ENCODE measurements at places on chromosomes 1 and 21.

GRCh38 chr1:236168716-236169429 lies 26.5 kb downstream of the GPR137B start:
- DNase-seq, result no peak

- no peak for DNase-seq
Measured at GRCh38 chr1:222240536-222241181, 307.2 kb downstream of the HHIPL2 start.

- no peak for DNase-seq
Measured at GRCh38 chr1:90911353-90911752, 110.5 kb downstream of the ZNF644 start.

GRCh38 chr1:119293797-119294196 lies 74.8 kb upstream of the HAO2 start:
- no peak for DNase-seq

DNA sequence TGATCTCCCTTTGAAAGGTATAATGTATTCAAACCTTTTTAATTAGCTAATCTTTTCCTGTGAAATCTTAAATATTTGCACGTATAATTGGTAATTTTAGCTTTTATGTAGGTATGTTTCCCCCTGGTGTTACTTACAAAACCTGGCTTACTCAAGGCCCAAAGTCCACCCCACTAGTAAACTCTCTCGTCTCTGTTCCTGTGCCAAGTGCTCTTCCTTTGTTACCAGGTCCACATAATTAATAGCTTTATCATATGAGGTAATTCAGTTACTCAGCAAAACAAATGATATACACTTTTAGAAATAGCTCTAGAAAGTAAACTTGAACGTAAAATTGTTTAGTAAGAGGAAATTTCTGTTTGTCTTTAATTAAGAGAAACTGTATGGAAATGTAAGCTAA lies 36.7 kb downstream of the NFIA start:
- no peak for DNase-seq

- no peak for DNase-seq
Measured at GRCh38 chr1:224170748-224171478, 12.1 kb upstream of the DEGS1 start.

DNA sequence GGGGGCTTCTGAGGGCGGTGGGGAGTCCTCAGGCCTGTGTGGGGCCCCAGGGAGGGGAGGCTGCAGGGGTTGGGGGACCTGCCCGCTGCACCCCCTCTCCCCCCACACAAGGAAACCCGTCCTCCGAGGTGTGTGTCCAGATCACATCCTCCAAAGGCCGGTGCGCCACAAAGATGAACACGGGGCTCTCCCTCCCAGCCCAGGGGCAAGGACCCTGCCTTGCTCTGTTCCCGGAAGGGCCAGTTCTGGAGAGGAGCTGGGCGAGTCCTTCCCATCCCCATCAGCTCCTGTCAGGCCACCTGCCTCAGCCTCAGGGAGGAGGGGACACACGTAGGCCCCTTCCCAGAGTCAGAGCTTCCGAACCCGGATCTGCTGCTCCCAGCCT lies 2.5 kb upstream of the TTLL10 start:
- DNase-seq, result no peak

DNA sequence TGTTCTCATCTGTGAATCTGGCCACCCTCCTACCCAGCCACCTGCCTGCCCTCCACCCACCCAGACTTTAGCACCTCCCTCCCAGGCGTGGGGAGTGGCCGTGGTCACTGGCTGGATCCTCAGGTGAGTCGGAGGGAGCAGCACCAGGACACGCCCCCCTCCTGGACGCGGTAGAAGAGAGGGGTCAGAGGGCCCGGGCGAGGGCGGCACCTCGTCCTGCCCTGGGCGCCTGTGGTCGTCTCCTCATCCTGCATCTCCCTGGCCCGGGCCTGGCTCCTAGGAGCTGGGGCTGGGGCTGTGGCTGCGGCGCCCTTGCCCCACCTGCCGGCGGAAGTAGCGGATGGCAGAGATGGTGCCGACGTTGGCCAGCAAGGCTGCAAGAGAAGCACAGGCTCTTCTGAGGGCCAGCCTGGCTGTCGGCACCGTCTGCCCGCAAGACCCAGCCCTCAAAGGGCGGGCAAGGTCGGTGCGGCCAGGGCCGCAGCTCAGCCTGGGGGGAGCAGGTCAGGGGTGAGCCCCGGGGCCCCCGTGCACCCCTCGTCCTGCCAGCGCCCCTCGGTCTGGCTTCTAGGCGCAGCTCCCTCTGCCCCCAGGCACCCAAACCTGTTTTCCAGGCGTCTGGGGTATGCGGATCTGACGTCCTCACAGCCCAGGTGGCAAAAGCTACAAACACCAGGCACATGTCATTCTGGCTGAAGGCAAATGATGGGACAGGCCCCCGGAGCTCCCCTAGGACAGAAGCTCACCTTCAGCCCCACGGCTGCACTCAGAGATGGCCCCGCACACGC lies 5.8 kb downstream of the PERM1 start:
- DNase-seq, result peak; percentile 77

GRCh38 chr1:42318601-42319000 lies 16.4 kb downstream of the FOXJ3 start:
- DNase-seq, result no peak

DNA sequence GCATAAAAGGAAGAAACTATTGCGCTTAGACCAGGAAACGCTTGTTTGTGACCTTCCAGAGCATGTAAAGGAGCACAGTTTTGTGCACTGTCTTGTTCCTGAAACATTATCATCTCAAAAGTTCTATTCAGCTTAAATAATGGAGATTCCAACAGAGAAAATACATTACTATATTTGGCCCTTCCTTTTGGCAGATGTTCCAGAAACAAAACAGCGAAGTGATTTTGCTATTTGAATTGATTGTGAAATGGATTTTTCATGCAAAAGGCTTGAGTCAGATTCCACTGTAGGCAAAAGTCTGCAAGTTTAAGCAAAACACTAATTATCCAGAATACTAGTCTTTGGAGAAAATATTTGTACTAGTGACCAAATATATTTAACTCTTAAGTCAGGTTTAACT lies 80.3 kb upstream of the PTBP2 start:
- DNase-seq, result no peak

- DNase-seq, result no peak
Measured at GRCh38 chr1:35702508-35702907, 16.2 kb downstream of the C1orf216 start.

DNA sequence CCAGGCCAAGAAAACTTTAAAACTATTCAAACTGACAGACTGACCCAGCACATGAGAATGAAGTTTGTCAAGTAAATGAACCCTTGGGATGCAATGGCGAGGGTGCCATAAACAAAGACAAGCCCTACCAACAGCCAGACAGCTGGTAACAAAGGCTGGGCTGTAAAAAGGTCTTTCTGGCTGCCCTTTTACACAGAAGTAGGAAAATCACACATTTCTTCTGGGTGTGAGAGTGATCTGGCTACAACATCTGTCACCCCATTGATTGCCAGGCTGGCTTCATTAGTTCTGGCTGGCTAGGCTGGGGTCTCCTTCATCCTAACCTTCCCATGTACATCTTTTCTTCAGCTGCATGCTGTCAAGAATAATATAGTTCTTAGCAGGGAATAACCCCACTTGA lies 83.6 kb upstream of the FOXD3 start:
- DNase-seq, result no peak

DNA sequence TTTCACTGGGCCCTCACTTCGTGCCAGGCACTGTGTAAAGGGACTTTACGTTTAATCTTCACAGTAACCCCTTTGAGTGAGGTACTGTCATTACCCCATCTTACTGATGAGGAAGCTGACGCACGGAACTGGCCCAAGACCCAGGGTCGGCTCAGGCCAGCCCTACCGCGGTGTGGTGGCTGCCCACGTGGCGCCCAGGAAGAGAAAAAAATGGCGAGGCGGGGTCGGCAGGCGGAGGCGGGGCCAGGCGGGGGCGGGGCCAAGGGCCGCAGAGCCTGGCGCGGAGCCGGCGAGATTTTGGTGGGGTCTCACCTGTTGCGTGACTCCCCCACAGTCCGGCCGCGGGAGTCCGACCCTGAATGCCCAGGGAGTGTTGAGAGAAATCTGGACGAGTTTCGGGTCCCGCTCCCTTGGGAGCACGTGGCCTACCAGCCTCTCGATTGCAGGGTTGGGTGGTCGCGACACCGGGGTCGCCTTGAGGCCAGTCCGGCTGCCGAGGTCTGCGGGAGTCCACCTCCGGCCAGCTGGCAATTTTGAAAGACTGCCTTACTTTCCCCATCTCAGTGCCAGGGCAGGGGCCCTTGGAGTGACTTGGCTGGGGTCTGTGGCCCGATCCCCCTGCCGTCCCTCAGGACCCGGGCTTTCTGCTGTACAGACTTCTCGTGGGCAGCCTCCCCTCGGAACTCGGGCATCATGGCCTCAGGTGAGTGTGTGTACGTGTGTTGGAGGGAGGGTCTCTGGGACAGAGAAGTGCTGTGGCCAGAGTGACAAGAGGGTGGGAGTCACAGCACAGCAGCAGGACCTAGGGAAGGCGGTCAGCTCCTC lies at the start of the genes AMPD2 and GNAT2:
AMPD2 (plus strand) TSS at position 262 of the 825 bp plus-strand sequence. CDS start 1,339 bp downstream, outside the sequence.
GNAT2 (minus strand) TSS at position 41 of the 825 bp plus-strand sequence. CDS start 6,746 bp downstream, outside the sequence.
- peak; percentile 50 for DNase-seq

GRCh38 chr1:220484135-220484534 lies 43.8 kb upstream of the MARK1 start:
- DNase-seq, result no peak

- no peak for DNase-seq
Measured at GRCh38 chr1:57411262-57411661, 12.6 kb downstream of the DAB1 start.

DNA sequence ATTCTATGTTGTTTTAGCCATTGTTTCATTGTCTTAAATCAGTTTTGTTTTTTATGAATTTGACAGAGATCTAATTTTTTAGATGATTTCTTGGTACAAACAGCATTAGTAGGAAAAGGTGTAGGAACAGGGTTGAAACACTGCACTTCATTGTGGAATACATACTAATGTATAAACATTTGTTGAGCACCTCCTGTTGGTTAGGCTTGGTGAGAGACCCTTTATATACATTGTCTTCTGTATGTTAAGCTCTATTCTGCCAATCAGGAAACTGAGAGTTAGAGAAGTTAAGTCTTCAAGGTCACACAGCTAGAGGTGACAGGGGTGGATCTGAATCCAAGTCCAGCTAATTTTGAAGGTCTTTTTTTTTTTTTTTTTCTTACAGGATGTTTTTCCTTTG lies 192.7 kb downstream of the VPS13D start:
- DNase-seq, result no peak

GRCh38 chr1:63848733-63849132 lies 74.9 kb downstream of the ROR1 start:
- DNase-seq, result no peak

DNA sequence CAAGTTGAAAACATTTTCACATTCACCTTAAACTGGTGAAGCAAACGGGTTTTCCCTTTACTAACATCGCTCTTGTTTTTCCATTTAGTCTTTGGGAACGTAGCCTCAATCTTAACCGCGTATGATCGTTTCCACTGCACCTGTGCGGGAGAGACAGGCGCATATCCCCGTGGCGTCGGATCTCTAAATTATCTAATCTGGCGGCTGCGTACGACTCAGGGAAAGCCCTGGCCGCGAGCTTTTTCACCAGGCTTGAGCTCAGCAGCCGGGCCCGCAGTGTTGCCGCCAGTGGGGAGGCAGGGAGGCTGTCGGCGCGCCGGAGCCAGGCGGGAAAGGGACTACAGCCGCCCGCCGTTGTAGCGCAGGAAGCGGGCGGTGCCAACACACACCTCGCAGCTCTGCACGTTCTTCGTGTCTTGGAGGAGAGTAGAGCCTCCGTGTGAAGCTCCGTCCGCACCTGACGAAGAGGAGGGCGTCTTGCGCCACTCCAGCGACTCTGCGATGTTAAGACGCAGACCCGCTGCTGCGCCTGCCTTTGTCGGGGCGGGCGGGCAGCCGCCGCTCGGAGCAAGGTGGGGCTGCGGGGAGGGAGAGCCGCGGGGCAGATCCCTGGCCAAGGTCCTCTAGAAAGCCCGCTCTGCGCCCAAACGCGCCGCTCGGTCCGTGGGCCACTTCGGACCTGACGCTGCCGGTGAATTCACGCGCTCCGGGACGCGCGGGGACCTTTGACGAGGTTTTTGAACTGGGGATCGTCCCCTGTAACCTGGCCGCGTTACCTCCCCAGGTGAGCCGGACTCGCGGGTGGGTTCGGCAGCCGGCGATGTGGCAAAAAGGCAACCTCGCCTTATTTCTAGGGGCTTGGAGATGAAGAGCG lies 18.5 kb upstream of the TBX15 start:
- no peak for DNase-seq

- no peak for DNase-seq
Measured at GRCh38 chr1:3617806-3618345, 6.6 kb upstream of the MEGF6 start.

DNA sequence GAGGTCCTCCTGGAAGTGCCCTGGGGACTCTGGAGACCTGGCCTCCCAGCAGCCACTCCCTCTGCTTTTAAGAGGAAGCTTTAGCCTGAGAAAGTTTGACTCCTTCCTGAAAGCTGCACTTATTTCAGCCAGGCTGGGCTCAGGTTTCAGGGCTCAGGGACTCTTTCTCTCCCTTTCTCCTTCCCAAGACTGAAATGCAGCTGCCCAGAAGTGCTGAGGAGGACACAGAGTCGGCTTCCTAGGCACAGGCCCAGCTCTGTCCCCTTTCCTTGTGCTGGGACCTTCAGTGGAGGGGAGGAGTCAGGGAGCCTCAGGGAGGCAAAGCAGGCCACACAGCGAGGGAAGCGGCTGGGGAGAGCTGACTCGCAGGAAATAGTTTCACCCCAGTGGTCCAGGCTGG lies 137.3 kb downstream of the NAV1 start:
- DNase-seq, result no peak

DNA sequence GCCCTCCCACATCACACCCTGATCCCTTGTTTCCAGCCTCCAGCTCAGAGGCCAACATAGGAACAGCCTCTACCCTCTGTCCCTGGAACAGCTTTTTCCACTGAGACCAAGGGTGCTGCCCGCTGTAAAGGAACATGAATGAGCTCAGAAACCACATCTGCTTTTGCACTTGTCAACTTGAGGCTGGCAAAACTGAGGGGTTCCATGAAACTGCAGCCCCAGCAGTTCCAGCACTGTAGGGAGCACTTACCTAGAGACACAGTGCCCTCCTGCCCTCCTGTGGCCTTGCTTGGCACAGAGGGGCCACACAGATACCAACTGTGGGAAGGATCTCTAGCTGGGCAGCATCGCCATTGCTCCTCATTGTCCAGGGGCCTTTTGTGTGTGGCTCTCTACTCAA lies 51.7 kb downstream of the ITPKB start:
- peak; percentile 13 for DNase-seq

DNA sequence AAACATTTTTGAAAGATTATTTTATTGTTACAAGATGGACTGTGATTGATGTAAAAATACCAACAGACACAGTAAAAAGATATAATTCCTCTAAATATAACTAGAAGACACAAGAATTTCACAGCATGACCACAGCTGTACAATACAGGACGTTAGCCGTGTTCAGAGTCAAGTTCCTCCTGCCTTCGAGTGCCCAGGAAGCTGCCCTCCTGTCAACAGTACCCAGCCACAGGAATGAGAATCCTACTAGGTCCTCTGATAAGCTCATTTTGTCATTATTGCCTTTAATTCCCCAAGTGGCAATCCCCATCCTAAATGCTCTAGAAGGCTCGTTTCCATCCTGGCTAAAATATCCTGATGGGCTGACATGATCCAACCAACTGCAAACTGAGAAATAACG lies 16.4 kb upstream of the CAPN2 start:
- DNase-seq, result no peak

Data from NCI-H345 (cell line).